ENCODE measurements at places on chromosomes 6 and 20.
A peak's percentile ranks its signal among the peaks of the same experiment; 100 is the strongest.

DNA sequence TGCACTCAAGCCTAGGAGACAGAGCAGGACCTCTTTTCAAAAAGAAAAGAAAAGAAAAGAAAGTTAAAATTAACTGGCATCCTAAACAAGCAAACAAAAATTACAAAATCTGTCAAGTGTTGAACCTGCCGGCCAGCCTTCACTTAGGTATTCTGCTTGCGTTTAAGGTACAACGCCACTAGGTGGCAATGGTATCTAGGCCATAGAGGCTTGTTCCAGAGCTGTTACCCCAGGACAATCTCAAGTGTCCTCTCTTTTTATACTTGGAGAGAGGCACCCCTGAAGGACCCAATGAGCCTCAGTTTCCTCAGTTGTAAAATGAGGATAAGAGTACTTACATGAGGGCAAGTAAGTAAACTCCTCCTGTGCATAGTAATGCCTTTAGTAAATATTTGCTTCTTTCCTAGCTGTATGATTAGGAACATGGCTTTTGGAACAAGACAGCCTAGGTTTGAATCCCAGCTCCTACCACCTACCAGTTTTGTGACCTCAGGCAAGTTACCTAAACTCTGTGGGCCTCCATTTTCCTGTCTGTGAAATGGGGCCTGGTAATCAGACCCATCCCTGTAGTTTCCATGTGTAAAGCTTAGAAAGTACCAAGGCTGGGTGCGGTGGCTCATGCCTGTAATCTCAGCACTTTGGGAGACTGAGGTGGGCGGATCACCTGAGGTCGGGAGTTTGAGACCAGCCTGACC lies 5.8 kb upstream of the PACSIN1 start:
- DNase-seq: peak; percentile 50

DNA sequence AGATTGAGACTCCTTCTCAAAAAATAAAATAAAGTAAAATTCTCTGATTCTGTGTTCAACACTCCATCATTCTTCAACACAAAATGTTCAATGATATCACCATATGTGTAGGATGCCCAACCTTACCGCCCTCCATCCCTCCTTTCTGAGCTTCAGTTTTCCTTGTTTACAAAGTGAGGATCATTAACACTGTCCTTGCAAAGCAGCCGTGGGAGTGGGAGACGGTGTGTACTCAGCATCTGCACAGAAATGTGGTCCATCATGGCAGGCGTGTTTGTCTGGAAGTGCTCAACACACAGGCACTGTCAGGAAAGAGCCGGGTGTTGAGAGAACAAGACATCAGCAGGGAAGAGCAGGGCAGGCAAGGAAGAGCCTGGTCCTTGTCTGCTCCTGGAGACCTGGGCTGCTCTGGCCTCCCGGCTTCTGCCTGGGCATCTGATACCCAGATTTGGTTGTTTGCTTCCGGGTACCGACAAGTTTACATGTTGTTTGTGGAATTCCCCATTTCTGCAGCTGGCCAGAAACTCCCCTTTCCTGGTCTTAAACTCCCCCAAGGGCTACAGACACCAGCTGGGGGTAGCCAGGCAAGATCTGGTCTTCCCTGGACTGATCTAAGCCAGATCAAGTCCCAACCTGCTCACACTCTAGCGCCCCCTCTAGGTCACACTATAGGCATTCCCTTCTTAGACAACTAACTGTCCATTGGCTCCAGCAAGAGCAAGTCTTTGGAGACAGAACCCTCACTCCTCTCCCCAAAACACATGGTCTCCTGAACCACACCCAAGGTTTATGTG lies 26.7 kb upstream of the TTPAL start:
- DNase-seq: no peak

- no peak for DNase-seq
Observed at GRCh38 chr20:41034239-41034638, 5.6 kb downstream of the TOP1 start.

- DNase-seq: no peak
Observed at GRCh38 chr20:57449398-57450354, 58.5 kb downstream of the RBM38 start.

- no peak for DNase-seq
Observed at GRCh38 chr6:133759524-133759923, 129.4 kb upstream of the TCF21 start.

DNA sequence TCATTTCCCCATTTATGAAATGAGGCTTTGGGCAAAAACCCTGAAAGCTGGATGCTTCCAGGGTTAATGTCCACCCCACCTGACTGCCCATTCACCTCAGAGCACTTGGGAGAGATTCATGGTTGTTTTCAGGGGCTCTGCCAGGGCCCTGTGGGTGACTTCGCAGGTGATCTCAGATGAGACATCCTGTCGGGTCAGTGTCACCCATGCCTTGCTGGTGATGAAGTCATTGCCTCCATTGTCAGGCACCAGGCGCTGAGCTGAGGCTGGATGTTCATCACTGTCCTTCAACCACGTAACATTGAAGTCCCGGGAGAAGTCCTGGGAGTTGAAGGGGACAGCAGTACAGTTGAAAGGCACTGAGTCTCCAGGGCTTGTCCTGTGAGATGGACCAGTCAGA lies 115.6 kb upstream of the SIRPA start:
- no peak for DNase-seq

- no peak for DNase-seq
Observed at GRCh38 chr20:62745952-62746288, 37.3 kb downstream of the NTSR1 start.

DNA sequence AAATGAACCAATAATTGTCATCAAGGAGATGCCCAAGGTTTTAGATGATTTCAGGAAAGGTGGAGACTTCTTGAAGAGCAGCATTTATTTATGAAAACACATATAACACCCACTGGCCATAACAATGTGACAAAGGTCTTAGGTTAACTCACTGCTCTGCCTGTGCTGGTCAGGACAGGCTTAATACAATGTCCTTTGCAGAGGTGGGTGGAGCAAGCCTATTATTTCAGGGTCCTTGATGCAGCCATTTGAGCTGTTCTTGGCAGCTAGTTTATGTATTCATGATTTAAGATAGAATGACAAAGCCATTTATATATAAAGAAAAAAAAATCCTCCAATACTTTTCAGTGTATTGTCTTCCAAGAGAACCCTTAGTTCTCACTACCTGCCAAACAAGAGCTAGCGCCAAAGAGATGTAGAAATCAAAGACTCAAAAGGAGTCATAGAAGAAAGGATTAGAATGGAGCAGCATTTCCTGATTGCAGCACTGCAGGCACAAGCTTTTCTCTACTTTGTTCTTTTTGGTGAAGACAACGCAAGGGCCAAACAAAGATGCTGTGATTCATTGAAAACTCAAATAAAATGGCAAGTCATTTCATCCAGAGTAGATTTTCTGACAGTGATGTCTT lies 124.3 kb upstream of the TSHZ2 start:
- DNase-seq: no peak

DNA sequence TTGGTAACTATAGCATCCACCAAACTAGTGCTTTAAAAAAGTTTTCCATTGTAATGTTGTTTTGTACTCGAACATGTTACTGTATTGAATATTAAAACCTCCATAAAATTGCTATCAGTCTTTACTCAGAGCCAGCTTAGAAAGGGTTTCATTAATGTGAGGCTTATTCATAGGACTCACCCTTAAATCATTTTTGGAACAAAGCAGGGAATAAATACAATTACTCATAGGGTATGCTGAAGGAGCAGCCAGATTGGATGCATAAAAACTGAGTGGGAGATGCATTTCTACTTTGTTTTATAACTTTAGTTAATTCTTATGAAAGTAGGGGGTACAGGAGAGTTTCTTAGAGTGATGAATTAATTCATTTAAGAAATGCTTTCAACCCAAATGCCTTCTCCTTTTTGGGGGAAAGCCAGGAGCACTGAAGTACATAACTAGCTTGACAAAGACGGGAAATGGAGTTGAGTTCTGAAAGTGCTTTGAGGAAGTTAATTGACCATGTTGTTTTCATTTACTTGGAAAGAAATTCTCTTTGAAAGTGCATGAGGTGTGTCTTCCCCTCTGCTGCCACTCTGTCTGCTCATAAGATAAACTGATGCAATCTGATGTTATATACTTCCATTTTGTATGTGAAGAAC lies 90.3 kb downstream of the RNF144B start:
- no peak for DNase-seq

DNA sequence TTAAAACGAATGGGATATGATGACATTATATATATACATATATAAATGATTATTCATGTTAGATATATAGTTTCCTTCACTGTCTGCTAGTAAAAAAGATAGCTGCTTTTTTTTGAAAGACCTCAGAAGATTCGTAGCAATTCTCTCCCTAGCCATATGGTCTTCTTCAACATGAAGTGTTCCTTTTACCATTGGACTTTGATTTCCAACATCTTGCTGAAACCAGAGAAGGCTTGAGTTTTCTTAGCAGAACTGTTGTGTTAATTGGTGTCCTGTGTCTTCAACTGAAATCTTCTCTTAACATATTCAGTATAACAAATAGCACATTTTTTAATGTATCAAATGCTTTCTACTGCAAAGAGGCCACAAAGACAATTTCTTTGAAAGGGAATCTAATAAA lies 55.3 kb downstream of the FNDC1 start:
- no peak for DNase-seq

GRCh38 chr20:62708591-62709536 lies at the start of gene NTSR1:
Gene NTSR1, plus strand, starts transcription at chr20:62708836. Its CDS starts 372 bp downstream, at chr20:62709208.
- no peak for DNase-seq

- no peak for DNase-seq
Observed at GRCh38 chr20:17655286-17655651, 26.8 kb downstream of the RRBP1 start.

DNA sequence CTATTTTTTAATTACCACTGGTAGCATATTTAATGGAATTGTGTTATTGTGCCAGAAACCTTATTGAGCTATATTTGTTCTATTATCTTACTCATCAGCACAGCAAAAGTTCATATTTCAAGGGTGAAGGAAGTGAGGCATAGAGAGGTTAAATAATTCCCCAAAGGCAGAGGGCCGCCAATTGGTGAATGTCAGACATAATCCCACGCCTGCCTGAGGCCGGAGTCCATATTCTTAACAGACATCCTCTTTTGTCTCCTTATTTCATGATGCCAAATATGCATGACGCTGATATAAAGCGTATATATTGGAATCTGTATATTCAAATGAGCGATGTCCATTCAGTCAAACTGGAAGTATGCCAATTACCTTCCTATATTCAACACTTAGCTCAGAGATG lies 505.0 kb upstream of the SLC35B3 start:
- peak; percentile 11 for DNase-seq

- DNase-seq: peak; percentile 97
Observed at GRCh38 chr20:29497261-29497671, 1760.2 kb upstream of the DEFB115 start.
